ENCODE measurements at places on chromosomes 4 and X. TPM values are rescaled to one million over a fixed set of nuclear protein-coding genes. Genes with fewer than 3 reads are reported as not detected.

GRCh38 chr4:61571761-61572559 is 371.8 kb downstream of the ADGRL3 start:
- DNase-seq = peak; percentile 50

- peak; percentile 83 for DNase-seq
Observed at GRCh38 chr4:116361790-116362189, 723.6 kb downstream of the TRAM1L1 start.

- DNase-seq = no peak
Observed at GRCh38 chrX:55486736-55487135, 2.9 kb downstream of the USP51 start.

DNA sequence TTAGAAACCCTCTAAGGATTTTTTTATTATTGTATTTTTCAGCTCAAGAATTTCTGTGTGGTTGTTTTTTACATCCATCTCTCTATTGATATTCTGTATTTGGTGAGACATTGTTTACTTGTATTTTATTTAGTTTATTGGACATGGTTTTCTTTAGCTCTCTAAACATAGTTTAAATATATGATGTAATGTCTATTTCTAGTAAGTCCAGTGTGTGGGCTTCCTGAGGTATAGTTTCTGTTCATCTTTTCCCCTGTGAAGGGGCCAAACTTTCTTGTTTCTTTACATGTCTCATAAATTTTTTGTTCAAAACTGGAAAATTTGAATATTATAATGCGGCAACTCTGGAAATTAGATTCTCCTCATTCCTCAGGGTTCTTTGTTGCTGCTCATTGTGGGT is 28.2 kb upstream of the ATRX start:
- DNase-seq = no peak

GRCh38 chrX:37883196-37883595 is 35.8 kb upstream of the DYNLT3 start:
- DNase-seq = no peak

GRCh38 chr4:189445613-189446012 is 495.1 kb upstream of the FRG1 start:
- DNase-seq = no peak

DNA sequence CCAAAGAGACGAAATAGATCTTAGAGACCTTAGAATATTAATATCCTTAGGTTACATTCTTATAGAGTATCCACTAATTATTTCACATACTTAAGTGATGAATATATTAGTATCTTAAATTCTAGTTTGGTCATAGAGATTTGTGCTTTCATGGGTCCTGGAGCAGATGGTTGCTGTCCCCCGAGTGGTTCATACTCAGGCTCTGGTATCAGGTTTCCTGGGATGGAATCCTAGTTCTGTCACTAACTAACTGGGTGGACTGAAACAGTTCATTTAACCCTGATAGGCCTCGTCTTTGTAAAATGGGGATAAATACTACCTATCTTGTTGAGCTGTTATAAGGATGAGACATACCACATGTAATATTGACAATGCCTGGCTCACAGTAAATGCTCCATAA is 264.6 kb downstream of the TENM3 start:
- DNase-seq = no peak

The ASMT gene
- total RNA-seq = not detected

The CTAG1A gene
- not detected for total RNA-seq
